ENCODE measurements at places on chromosomes 7 and 10. TPM values are rescaled to one million over a fixed set of nuclear protein-coding genes. Genes with fewer than 3 reads are reported as not detected.

Gene NCAPG2
- total RNA-seq, result 3.5 TPM

Gene GFRA1
- under 0.01 TPM for total RNA-seq

Gene FBXL15
- total RNA-seq, result 12.5 TPM

Gene MYPN
- total RNA-seq, result not detected
